ENCODE measurements at places on chromosomes 3 and 15.

DNA sequence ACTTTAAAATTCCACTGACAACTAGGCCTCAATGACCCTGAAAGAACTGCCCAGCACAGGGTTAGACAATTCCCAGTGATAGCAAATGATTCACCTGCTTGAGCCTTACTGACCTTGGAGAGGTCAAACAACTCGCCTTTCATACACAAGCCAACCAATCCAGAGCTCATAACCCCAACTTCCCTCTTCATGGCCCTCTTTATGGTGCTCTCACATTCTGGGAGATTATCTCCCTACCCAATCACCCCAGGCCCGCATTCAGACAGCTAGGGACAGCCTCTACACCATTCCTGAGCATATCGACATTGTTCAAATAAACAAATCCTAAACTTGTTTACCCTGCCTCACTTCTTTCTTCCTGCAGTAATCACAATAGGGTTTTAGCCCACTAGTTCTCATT, 32.2 kb upstream of the COLQ start:
- no peak for DNase-seq

- DNase-seq, result no peak
Observed at GRCh38 chr3:191688756-191689433, 227.9 kb downstream of the PYDC2 start.

DNA sequence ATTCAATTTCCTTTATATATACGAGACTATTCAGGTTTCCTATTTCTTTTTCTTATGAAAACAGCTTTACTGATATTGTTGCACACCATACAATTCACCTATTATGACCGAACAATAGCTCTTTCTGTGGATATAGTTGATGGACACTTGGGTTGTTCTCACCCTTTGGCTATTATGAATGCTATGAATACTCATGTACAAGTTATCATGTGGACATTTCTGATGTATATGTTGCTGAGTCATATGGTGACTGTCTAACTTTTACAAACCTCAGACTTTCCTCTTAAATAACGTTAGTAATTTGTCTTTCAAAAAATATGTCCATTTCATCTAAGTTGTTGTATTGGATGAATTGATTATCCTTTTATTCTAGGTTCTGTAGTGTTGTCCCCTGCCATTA, 15.7 kb upstream of the USF3 start:
- no peak for DNase-seq

- DNase-seq, result peak; percentile 71
Observed at GRCh38 chr3:59857589-59858346, 807.9 kb upstream of the CFAP20DC start.

- no peak for DNase-seq
Observed at GRCh38 chr15:71755092-71755970, 55.0 kb upstream of the NR2E3 start.

GRCh38 chr3:13013994-13014754, 59.1 kb downstream of the IQSEC1 start:
- DNase-seq, result no peak

GRCh38 chr15:67641453-67641852, 99.0 kb downstream of the MAP2K5 start:
- no peak for DNase-seq

DNA sequence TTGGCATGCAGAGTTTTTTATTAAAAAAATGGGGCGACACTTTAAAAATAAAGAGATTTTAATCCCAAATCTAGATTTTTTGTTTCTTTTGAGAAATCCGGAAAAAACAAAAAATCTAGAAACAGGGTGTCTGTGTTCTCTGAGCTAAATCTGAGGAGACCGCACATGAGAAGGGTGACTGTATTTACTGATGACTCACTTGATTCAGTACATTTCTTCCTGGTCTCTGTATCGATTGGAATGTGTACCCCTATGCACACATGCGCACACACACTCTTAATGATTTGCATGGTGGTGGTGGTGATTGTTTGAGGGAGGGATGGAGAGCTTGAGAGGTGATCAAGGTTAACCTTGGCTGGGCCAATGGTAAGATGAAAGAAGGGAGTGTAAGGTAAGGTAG, 443.1 kb upstream of the THRB start:
- no peak for DNase-seq

- no peak for DNase-seq
Observed at GRCh38 chr3:127884041-127884440, 31.0 kb upstream of the KBTBD12 start.

- DNase-seq, result no peak
Observed at GRCh38 chr15:100726421-100727190, 124.2 kb downstream of the ASB7 start.

GRCh38 chr3:98508582-98508981, 11.1 kb downstream of the OR5K2 start:
- no peak for DNase-seq

DNA sequence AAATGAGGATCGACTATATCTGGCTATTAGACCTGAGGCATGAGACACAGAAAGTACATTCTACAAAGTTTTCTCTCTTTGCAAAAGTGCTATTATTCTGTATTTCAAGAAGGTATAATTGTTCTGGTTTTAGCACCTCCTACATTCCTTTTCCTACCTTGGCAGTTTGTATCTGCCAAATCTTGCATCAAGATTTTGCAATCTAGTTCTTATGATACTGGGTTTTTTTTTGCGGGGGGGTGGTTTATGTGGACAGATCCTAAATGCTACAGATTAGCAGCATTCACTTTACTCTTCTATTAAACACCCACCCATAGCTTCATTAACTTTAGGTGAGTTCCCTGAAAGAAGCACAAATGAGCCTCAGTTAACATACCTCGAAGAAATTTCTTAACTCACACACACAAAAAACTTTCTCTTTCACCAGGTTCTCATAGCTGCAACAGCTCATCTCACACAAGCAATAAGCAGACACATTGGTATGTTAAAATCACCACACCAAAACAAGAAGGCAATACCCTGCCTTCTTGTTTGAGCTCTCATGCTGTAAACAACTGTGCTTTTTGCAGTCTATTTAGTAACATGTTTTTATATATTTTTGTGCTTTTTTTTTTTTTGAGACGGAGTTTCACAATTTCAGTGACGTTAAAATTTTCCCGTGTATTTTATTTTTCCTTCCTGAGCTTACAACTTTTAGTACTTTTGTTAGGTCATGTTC, 73.0 kb upstream of the VGLL4 start:
- no peak for DNase-seq

GRCh38 chr3:169603661-169604060, 59.9 kb downstream of the MECOM start:
- DNase-seq, result no peak

DNA sequence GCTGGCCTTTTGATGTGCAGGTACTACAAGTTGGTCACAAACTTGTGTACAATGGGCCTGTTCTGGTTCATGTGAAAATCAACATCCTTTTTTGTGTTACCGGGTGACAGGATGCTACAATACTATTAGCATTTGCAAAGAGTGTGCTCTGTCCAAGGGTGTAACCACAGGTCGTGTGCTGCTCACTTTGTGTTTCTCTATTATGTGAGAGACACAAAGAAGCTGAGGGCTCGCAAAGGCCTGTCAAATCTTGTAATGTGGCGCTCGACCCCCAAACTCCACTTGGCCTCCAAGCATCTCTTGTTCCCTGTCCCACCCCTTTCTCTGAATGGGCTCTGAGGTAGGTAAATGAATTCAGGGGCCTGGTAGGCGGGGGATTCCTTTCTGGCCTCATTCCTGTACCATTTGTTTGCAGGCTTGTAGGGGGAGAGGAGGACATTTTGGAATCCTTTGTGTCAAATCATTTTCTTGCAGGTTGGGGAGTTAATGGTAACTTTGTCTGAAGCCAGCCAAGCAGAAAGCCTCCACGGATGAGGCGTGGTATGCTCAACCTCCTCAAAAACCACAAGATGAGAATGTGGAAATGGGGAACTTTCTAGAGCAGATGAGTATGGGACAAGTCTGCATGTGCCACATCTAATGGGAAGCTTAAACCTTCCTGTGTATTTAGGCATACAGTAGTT, 109.1 kb downstream of the OPA1 start:
- peak; percentile 8 for DNase-seq

GRCh38 chr15:62071711-62072308, 5.0 kb downstream of the C2CD4A start:
- DNase-seq, result no peak

- no peak for DNase-seq
Observed at GRCh38 chr3:130582457-130583153, 65.6 kb downstream of the COL6A6 start.
